CD4-positive, alpha-beta T cell (primary cell): ENCODE measurements at places on chromosomes 13 and 19.

GRCh38 chr19:55646889-55647731, 902 bp upstream of the CCDC106 start:
- H3K36me3 ChIP-seq: peaks cover 12% of the 10 kb centered on the region
- H3K27me3 ChIP-seq: no peaks in the 10 kb centered on the region
- H3K27ac ChIP-seq: peak overlapping the region; percentile 35
- peak overlapping the region; percentile 59 for H3K4me3 ChIP-seq
- peaks cover 57% of the 10 kb centered on the region for H3K4me1 ChIP-seq

GRCh38 chr19:3986260-3987041, 1.2 kb upstream of the EEF2 start:
- H3K4me3 ChIP-seq: peak overlapping the region; percentile 88
- peaks cover 30% of the 10 kb centered on the region for H3K36me3 ChIP-seq
- H3K27me3 ChIP-seq: no peaks in the 10 kb centered on the region
- H3K4me1 ChIP-seq: peaks cover 61% of the 10 kb centered on the region
- DNase-seq: peak; percentile 52
- peak overlapping the region; percentile 60 for H3K27ac ChIP-seq

DNA sequence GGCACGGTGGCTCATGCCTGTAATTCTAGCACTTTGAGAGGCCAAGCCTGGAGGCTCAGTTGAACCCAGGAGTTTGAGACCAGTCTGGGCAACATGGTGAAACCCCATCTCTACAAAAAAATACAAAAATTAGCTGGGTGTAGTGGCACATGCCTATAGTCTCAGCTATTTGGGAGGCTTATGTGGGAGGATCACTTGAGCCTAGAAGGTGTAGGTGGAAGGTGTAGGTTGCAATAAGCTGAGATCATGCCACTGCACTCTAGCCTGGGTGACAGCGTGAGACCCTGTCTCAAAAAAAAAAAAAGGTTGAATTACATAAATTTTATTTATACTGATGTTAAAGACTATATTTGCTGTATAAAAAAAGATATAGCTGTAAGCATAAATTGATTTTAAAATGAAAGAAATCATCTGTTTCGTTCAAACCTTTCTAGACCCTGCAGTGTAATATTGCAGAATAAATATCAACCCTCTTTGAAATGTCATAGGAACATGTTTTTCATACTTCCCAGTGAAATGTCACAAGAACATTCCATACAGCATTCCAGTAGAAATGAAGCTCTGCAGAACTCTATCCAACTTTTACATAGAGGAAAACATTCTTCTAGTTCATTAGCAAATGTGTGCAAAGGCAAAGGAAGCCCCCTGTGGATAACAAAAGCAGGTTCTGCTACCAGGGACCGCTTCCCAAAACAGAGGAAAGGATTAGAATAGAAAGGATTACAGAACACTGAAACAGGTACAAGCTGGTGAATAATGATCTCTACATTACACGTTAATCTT, 76.0 kb downstream of the CAB39L start:
- no peak overlapping the region for H3K27ac ChIP-seq
- peaks cover 17% of the 10 kb centered on the region for H3K4me1 ChIP-seq
- H3K36me3 ChIP-seq: no peaks in the 10 kb centered on the region
- H3K4me3 ChIP-seq: no peak overlapping the region

GRCh38 chr13:77351315-77351714, 24.4 kb upstream of the MYCBP2 start:
- no peaks in the 10 kb centered on the region for H3K4me1 ChIP-seq
- no peaks in the 10 kb centered on the region for H3K36me3 ChIP-seq
- H3K27me3 ChIP-seq: no peaks in the 10 kb centered on the region
- no peak overlapping the region for H3K27ac ChIP-seq
- no peak overlapping the region for H3K4me3 ChIP-seq

- no peak for DNase-seq
- no peak overlapping the region for H3K27ac ChIP-seq
- H3K4me1 ChIP-seq: peaks cover 76% of the 10 kb centered on the region
- no peaks in the 10 kb centered on the region for H3K27me3 ChIP-seq
These were observed 85.6 kb downstream of the GNG7 start for GRCh38 chr19:2616741-2617392.

DNA sequence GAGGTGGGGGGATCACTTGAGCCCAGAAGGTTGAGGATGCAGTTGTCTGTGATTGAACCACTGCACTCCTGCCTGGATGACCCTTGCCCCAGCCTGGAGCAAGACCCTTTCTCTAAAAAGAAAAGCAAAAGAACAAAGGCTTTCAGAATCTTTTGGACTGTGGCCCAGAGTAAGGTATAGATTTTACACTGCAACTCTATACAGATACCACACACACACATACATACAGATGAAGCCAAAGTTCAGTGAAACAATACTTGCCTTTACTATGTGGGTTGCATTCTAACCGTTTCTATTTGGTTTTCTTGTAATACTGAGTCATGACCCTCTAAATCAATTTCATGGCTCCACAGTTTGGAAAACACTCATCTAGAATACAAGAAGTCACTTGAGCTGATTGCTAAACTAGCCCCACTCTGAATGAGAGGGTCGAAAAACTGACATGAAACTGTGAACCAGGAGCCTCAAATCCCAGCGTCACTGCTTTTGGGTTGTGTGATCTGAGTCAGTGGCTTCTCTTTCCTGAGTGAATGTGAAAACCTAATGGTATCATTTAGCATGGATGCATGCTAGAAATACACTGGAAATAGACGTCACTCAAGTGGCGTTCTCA, 756.1 kb downstream of the UQCRFS1 start:
- H3K4me1 ChIP-seq: no peaks in the 10 kb centered on the region
- H3K27me3 ChIP-seq: no peaks in the 10 kb centered on the region
- no peak overlapping the region for H3K27ac ChIP-seq
- no peaks in the 10 kb centered on the region for H3K36me3 ChIP-seq
- no peak overlapping the region for H3K4me3 ChIP-seq
- DNase-seq: no peak

DNA sequence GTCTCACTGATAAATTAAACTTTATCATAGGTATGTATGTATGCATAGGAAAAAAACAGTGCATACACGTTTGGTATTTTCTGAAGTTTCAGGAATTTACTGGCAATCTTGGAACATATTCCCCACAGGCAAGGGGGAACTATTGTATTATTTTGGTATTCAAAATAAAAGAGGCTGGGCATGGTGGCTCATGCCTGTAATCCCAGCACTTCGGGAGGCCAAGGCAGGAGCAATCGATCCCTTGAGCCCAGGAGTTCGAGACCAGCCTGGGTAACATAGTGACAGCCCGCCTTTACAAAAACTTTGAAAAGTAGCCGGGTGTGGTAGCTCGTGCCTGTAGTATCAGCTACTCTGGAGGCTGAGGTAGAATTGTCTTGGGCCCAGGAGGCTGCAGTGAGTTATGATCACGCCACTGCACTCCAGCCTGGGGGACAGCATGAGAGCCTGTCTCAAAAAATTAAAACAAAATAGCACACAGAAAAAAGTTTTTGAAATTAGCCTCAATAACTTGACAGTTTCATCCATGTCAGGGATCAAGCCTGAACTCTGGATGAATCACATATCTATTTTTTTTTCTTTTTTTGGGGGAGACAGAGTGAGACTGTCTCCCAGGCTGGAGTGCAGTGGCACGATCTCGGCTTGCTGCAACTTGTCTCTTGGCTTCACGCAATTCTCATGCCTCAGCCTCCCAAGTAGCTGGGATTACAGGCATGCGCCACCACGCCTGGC, 29.1 kb upstream of the HOMER3 start:
- no peak overlapping the region for H3K4me3 ChIP-seq
- no peaks in the 10 kb centered on the region for H3K36me3 ChIP-seq
- no peak overlapping the region for H3K27ac ChIP-seq
- no peak for DNase-seq
- peaks cover 3% of the 10 kb centered on the region for H3K4me1 ChIP-seq
